B cell (primary cell): ENCODE measurements at places on chromosomes 7 and 10.

DNA sequence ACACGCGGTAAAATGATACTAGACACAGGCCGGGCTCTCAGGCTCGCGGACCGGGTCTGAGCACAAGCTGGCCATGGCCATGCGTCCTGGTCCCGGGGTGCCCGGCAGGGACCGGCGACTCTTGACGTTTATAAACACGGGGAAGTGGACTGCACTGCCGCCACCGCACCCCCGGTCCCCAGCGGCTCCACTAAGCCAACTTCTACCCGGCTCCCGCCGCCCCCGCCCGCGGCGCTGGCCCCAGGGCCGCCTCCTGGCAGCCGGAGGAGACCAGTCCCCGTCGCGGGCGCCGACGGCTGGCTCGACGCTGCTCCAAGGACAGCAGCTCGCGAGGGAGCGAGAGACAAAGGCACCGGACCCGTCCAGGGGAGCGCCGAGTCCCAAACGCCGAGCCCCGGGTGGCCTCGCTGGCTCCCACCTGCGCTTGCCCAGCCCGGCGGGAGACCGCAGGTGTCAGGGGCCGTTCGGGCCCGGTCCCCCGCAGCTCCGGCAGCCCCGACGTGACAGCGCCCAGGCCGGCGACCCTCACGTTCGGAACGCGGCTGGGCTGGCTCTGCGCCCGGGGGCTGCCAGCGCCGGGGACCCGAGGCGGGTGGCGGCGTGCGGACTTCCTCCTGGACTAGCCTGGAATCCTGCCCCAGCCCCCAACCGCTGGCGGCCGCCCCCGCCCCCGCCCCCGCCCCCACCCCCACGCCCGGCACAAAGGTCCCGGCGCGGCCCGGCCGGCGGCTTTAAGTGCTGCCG lies 517 bp downstream of the ITGB1 start:
- peak; percentile 59 for DNase-seq

DNA sequence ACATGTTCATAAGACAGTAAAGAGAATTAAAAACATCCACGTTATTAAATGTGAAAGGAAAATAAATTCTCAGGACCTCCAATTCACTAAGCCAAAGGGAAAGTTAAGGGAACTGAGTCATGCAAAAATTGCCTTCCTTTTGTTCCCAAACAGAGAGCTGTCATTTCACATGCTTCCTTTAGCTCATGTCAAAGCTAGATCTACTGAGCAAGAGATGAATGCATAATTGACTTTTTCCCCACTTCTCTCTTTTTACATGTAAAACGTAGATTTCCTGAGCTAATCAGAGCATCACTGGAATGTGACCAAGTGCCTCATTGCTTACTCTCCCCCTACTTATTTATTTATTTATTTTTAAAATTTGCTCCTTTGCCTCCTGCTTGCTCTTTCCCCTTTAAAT lies 129.1 kb upstream of the AMPH start:
- no peak for DNase-seq

DNA sequence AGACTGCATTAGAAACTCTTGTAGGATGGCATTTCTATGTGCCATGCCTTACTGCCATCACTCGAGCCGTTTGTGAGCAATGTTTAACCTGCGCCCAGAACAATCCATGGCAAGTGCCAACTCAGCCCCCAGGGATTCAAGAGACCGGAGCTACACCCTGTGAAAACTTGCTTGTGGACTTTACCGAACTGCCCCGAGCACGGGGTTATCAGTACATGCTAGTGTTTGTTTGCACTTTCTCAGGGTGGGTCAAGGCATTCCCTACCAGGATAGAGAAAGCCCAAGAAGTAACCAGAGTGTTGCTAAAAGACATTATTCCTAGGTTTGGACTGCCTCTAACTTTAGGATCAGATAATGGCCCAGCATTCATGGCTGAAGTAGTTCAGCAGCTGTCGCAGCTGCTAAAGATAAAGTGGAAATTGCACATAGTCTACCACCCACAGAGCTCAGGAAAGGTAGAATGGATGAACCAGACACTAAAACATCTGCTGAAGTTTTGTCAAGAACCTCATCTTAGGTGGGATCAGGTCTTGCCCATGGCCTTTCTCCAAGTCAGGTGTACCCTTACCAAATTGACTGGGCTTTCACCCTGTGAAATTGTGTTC lies 8.9 kb upstream of the CYREN start:
- no peak for DNase-seq

- no peak for DNase-seq
These were observed 363.3 kb downstream of the TNS3 start for GRCh38 chr7:47218378-47219176.

GRCh38 chr7:140078392-140078791 lies 15.6 kb upstream of the PARP12 start:
- DNase-seq, result peak; percentile 22

- DNase-seq, result no peak
These were observed 907 bp upstream of the VPS50 start for GRCh38 chr7:93231259-93231658.

DNA sequence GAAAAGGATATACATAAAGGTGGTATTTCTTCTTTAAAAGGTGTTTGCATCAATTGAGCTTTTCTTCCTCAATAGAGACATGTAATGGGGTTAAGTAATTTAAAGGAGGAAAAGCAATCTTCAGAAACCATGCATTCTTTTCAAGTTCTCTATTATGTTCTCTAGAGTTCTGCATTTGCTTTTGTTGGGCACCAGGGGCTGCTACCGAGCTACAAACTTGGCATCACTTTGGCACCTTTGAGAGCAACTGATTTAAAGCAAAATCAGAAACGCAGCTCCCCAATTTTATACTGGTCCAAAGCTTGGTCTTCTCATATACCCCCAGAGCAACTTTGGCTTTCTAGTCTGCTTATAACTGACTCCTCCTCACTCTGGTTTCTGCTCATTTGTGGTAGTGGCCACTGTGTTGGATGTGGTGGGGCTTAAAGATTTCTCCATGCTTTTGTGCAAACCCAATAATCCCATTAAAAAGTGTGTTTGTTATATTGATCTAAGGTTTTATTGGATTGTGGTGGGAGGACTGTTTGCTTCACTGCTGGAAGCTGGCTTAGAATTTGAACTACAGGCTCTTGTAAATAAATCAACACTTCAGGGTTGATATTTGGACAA lies 712.1 kb downstream of the PHTF2 start:
- DNase-seq, result no peak

DNA sequence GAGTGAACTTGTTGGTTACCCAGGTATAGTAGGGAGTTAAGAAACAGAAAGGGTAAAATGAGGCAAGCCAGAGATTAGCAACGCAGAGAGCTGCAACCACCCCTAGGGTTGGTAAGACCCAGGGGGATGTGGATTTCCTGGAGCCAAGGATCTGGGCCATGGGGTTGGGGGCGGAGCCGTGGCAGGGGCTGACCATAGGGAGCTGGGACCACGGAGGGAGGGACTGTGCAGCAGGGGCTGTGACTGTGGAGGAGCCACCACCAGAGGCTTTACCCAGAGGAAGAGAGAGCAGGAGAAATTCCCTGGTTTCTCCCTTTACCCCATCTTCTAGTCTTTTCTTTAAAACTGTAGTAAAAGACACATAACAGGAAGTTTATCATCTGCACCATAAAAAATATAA lies 58.6 kb upstream of the BAIAP2L1 start:
- no peak for DNase-seq

DNA sequence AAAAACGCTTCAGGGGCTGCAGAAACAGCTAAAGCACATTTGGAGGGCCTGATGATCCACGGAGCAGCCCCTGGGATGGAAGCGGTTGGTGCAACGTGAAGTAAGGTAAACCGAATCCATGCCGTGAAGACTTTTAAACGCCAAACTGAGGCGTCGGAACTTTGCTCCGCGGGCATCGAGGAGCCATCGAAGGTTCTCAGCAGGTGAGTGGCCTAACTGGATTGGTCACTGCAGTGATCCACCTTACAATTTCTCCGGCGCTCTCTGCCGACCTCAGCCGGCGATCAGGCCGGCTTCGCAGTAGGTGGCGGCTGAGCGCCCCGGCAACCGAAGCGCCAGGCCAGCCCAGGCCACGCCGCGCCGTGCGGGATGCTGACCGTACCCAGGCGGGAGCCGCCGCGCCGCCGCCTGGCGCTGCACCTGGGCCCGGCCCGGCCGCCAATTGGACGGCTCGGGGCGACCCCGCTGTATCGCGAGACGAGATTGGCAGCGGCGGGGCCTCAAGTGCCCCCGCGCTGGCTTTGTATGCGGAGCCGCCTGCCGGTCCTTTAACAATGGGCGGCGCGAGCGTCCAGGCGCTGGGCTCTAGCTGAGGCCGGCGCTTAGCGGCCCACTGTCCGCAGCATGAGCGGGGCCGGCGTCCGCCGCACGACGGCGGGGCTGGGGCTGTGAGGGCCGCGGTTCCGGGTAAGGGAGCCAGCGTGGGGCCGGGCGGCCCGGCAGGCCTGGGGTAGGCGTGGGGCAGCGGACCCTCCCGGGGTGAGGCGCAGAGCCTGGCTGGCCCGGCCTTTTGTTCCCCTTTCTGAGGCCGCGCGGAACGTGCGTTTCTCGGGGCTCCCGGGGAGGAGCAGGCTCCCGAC lies at the start of gene CCNJ:
Gene CCNJ, plus strand, starts transcription at position 551 of the 860 bp plus-strand sequence. CDS start 811 bp downstream, outside the sequence.
- peak; percentile 91 for DNase-seq

GRCh38 chr10:43963379-43963778 lies 314.7 kb upstream of the ZNF32 start:
- no peak for DNase-seq

DNA sequence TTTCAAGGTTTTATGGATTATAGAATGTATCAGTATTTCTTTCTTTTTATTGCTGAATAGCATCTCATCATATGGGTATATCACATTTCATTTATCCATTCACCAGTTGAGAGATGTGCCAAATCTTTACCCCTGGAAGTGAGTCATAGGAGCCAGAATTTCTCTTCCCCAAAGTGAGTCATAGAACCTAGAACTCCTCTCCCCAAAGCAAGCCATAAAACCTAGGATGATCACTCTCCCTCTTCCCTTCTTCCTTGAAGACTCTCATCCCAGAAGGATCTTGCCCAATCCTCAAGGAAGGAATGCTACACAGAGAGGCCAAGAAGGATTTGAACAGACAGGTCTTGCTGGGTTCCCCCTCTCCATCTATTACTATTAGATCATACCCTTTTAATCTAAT lies 199.9 kb downstream of the EVX1 start:
- DNase-seq, result no peak

- DNase-seq, result no peak
These were observed 97.7 kb upstream of the CDCA7L start for GRCh38 chr7:22043367-22043766.
